ENCODE measurements at places on chromosomes 2 and 18. TPM values are rescaled to one million over a fixed set of nuclear protein-coding genes. Genes with fewer than 3 reads are reported as not detected.
A peak's percentile ranks its signal among the peaks of the same experiment; 100 is the strongest.

The IHH gene
- not detected for polyA plus RNA-seq

The PRKAG3 gene
- not detected for polyA plus RNA-seq

The CCDC148 gene
- polyA plus RNA-seq, result not detected

The VWA3B gene
- not detected for polyA plus RNA-seq

The MC4R gene
- not detected for polyA plus RNA-seq

The KYNU gene
- polyA plus RNA-seq, result not detected

The ATP8B1 gene
- polyA plus RNA-seq, result not detected

The ALPI gene
- polyA plus RNA-seq, result not detected

The GPR17 gene
- polyA plus RNA-seq, result not detected

The TTC21B gene
- 7.7 TPM for polyA plus RNA-seq

The ATP6V1C2 gene
- 0.19 TPM for polyA plus RNA-seq

- no peak for DNase-seq
Observed at GRCh38 chr2:111633643-111634042, 250.3 kb downstream of the ANAPC1 start.

DNA sequence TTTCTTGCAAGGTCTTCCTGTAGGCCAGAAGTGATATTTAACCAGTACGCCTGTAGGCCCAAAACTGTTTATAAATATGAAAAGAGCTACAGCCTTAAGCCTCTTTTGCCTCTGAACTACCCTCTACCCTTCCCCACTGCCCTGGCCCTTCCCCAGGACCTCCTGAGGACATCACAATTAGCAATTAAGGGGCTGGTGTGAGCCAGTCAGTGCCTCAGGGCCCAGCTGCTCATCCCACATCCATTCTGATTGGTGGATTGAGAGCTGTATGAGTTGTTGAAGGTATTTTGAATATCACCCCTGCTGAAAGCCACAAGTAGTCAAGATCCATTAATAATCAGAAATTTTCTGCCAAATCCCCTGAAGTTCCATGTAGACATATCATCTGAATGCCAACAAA is 126.3 kb upstream of the TACR1 start:
- DNase-seq, result no peak

- no peak for DNase-seq
Observed at GRCh38 chr2:195596840-195597239, 60.2 kb upstream of the SLC39A10 start.

GRCh38 chr2:23993736-23994269 is 16.1 kb upstream of the MFSD2B start:
- no peak for DNase-seq

- no peak for DNase-seq
Observed at GRCh38 chr2:85401844-85402243, 8.3 kb downstream of the CAPG start.

DNA sequence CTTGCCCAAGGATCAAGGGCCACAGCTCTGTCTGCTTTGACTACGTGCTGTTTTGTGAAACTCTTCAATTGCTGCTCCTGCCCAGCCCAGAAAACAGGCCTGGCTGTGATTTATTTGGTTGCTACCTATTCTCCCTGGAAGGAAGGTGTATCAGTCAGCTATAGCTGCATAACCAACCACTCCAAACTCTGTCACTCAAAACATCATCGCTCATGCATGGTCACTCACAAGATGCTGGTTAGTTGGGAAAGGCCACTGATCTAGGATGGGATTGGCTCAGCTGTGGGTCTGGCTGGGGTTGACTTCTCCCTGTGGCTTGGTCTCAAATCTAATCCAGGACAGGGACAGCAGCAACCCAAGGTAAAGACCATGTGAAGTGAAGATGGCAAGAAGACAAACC is 14.6 kb downstream of the TEX51 start:
- no peak for DNase-seq

DNA sequence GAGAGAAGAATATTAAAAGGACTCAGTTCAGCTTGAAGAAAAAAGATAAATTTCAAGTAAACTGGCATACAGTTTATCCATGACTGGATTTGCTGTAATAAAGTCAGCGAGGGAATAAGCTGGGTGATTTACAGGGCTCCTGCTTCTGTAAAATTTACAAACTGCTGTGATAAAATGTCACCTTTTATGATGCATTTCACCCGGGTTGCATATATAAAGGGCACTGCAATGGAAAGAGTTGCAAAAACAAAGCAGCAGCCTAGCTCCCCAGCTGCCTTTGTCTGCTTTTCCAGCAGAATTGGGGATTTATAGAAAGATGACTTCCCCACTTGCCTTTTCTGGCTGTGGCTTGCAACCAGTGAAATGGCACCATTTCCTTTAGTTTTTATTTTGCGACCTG is 132.5 kb upstream of the LHCGR start:
- DNase-seq, result no peak

DNA sequence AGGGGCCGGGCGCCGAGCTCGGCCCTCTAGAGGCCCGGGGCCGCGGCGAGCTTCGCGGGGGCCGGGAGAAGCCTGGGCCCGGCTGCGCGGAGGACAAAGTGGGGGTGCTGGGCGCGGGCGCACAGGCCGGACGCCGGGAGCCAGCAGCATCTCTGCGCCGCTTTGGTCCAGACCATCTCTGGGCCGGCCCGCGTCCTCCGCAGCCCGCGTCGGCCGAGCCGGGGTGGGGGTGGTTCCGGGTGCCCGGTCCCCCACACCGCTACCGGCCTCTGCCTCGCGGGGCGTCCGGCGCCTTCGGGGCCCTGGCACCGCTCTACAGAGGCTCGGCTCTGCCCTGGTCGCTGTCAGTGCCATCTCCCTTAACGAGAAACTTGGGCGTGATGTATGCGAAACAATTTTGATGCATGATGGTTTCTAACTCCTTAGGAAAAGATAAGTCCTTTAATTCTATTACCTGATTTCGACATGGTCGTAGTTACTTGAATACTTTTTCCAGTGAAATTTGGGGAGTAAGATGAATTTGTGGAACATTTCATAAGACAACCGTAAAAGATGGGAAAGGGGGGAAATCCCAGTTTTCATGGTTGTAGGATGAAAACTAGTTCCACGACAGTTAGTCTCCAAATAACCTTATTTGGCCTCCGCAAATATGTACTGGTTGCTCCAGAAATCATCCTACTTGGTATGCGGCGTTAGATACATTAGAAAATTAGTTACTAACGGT is 562 bp downstream of the TWSG1 start:
- peak; percentile 14 for DNase-seq

DNA sequence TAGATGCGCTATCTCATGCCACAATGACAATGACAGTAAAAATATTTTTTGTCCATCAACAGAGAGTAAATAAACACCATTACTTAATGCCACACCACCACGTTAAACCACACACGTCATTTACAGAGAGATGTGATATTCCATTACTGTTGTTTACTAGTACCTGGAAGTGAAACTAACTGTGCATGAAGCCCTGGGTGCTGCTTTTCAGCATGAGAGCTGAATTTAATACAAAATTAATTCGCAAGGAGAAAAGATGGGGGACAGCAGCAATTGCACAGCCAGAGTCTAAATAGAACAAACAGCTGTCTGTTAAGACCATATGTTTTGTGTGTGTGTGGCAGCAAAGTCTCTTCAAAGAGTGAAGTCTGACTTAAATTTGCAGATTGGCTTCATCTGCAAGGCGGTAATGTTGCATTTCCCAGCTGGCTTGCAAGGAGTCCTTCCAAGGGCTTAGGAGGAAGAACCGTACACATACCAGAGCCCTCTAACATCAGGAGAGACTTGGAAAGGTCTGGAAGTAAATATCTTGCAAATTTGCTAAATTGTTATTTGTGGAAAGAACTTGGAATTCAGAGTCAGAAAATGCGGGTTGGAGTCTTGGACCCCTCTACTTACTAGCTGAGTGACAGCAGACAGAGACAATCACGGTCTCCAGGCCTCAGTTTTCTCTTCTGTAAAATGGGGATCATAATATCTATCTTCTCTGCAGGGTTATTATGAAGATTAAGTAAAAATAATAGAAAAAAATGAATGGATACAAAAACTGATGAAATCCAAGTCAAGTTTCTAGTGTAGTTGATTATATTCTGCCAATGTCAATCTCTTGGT is 127.6 kb downstream of the ALPK2 start:
- no peak for DNase-seq

- DNase-seq, result no peak
Observed at GRCh38 chr18:42508683-42509296, 553.8 kb downstream of the PIK3C3 start.
